NCI-H510A (cell line): ENCODE measurements at places on chromosomes 12 and 14.

- DNase-seq = peak; percentile 68
Observed at GRCh38 chr12:105334001-105334400, 3.5 kb downstream of the C12orf75 start.

DNA sequence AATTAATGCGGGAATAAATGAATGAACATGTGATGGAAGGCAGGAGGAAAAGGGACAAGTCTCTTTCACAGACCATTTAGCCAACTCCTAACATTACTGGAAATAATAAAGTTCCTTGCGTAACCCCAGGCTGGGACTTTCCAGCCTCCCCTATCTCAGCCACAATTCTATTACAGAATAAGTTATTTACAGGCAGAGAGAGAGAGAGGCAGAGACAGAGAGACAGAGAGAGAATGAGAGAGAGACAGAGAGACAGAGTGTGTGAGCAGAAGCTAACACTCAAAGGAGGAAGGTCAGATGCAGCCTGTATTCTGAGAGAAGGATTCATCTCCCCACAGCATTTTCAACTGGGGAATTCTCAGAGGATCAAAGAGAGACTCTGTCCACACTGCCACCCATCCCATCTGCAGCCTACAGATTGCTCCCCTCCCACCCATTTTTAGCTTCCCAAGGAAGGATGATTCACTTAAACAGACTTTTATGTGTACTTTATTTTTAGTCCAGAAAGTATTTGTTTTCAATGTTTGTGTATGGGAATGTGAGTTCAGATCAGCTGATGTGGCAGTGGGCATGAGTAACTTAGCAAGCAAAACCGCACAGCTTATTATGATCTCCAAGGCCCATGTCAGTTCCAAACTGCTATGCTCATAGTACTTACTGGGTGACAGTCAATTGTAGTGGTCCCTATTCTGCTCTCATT, 165.7 kb downstream of the CAND1 start:
- DNase-seq = no peak

DNA sequence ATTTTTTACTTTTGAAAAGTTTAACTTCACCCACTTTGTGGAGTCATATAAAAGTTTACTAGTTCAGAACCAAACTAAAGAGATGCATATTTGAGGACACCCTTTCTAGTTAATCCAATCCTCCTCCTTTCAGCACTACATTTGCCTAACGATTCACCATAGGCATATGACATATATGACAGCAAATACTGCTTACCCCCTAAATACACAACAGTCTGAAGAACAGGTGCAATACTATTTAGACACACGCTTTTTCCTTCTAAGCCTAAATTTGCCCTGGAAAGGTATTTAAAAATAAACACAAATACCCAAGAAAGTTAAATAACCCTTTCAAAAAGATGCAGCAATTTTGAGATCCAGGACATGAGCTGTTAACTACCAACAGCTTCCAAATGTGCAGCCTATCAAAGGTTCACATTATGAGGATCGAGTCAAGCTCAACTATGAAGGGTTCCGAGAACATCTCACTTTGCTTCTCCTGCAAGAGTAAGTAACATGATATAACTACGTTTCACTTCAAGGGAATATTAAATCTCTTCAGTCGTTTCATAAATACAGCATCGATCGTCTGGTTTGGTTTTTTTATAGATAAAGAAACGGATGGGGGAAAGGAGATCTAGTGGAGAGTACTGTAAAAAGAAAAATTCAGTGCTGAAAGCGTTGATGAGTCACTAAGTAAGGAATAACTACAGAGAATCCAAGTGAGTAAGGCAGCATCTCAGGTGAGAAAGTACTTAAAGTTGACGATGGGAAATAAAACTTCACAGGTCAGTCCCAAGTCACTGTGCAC, 677 bp upstream of the AP4S1 start:
- no peak for DNase-seq

DNA sequence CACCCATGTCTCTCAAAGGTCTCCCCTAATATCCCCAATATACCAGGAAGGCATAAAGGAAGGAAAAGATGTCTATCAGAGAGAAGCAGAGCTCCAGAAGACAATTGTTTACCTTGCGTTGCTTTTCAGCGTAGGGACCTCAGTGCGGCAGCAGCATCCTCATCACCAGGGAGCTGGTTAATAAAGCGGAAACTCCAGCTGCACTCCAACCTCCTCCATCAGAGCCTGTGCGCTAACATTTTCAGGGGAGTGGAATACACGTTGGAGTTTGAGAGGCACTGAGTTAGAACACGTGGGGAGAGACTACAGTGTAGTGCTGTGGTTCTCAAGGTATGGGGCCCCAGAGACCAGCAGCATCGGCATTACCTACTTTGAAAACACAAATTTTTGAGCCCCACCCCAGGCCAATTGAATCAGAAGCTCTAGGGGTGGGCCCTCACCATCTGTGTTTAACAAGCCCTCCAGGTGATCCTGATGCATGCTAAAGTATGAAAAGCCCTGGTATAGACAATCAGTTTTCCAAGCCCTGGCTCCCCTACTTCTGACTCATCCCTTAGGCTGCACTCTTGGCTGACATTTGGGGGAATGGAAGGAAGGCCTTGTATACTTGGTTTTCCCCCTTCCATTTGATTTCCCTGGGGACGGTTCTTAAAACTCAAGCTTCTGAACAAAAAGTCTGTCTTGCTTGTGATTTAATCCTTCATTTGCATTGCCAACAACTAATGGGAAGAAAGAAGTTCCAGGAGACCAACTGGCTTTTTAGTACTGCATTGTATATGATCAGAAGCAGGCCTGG, 419.0 kb upstream of the CCDC196 start:
- no peak for DNase-seq

DNA sequence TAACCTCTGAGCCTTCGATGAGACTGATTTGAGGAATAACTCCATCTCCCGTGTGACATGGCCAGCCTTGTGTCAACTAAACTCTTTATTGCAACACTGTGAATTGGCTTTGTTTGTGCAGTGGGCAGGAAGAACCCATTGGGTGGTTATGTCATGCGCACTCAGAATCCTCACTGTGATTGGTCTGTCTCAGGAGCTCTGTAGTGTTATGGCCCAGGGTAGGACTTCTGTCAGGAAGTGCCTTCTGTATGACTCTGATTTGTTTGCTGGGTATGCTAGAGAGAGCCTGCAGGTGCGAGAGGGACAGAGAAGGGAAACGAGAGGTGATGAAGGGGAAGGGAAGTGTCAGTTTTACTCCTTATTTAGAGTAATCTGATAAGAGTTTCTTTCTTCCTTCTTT, 71.5 kb upstream of the DCD start:
- no peak for DNase-seq

DNA sequence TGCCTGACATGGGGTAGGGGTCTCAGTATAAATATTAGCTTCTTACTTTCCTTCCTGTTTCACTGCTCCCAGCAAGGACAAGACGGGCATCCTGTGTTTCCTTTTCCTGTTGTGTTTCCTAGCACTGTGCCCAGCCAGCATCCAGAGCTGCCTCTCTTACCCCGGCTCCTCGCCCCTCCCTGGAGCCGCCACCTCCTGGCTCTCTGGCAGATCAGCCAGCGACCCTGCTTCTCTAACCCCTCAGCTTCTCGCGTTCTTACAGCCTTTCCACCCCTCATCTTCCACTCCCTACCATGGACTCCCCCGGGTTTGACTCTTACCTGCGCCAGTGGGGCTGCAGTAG, 17.8 kb downstream of the HDAC7 start:
- DNase-seq = no peak

DNA sequence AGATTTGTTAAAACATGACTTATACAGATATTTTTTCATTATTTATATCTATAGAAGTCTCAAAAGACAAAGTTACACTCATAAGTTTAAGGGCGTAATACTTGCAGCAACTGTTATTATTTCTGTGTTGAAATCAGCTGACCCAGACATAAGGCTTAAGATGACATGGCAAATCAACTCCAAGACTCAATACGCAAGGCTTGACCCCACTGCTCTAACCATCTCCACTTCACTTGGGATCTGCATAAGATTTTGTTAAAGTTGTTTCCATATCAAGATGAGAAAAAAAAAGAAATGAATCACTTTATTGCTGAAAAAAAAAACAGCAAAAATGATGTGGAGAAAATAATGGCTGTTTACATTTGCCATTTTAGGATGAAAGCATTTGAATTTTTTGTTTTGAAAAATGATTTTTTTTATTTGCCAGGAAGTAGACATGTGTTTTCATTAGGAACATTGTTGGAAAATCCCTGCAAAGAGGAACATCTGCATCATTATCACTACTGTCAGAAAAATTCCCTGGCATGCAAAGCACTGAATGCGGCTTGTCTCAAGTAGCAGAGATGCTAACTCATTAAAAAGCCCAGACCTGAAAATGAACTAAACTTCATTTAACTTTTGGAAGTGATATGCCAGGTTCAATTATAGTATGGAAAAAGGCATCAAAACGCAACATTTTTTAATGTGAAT, 73.5 kb downstream of the LIN7A start:
- no peak for DNase-seq

DNA sequence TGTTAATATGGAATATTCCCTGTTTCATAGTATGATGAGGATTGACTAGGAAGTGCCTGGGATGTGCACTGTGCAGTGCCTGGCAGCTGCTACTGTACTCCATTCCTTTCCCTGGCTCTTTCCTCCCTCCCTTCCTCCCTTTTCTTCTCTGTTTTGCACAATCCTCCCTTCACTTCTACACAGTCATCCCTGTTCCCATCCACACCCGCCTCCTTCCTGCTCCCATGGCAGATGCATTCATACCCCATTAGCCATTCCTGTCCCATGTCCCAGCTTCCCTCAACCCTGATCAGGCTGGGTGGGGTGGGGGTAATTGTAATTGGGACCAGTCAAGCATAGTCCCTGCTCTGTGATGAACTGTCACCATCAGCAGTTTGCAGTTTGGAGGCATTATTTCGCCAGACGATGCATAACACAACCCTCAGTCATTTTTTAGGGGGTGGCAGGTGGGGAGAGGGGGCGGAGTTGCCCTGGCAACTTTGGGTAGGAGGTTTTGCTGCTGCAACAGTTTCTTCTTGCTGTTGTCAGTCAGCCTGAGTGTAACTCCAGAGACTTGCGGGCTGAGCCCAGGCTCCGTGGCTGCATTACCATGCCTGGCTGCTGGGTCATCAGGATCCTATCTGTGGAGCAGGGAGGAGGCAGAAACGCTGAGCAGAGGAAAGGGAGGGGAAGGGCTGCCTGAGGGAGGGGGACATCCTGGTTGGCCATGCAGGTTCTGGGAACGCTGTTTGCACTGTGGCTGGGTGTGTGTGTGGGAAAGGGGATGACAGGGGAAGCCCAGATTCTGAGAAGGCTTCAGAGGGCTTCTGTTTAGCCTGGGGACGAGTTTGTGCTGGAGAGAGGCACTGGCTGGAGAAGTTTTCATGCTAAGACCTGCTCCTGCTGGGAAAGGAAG, 4.1 kb upstream of the KRT84 start:
- DNase-seq = no peak

GRCh38 chr12:58254463-58255100, 313.2 kb downstream of the ATP23 start:
- no peak for DNase-seq

GRCh38 chr12:51797301-51797700, 51.2 kb downstream of the FIGNL2 start:
- no peak for DNase-seq
